ENCODE measurements at places on chromosomes 4 and X. TPM values are rescaled to one million over a fixed set of nuclear protein-coding genes. Genes with fewer than 3 reads are reported as not detected.

Gene USP53
- 37.5 TPM for total RNA-seq

Gene RIBC1
- total RNA-seq, result 0.72 TPM

Gene PNMA6A
- 0.17 TPM for total RNA-seq

Gene HPGD
- total RNA-seq, result 159 TPM

Gene PDGFC
- total RNA-seq, result 8.3 TPM

Gene PGAM4
- not detected for total RNA-seq

Gene MAOB
- 4.4 TPM for total RNA-seq

- no peaks in the 10 kb centered on the region for H3K27me3 ChIP-seq
- H3K36me3 ChIP-seq, result no peaks in the 10 kb centered on the region
- no peaks in the 10 kb centered on the region for H3K4me1 ChIP-seq
- H3K27ac ChIP-seq, result no peak overlapping the region
- DNase-seq, result no peak
- H3K4me3 ChIP-seq, result no peak overlapping the region
These were observed 67.0 kb downstream of the AASDH start for GRCh38 chr4:56320293-56320692.

- H3K4me1 ChIP-seq, result no peaks in the 10 kb centered on the region
- H3K27ac ChIP-seq, result no peak overlapping the region
- H3K36me3 ChIP-seq, result no peaks in the 10 kb centered on the region
- H3K4me3 ChIP-seq, result no peak overlapping the region
- peak; percentile 24 for DNase-seq
- H3K27me3 ChIP-seq, result no peaks in the 10 kb centered on the region
These were observed 11.8 kb downstream of the RASL11B start for GRCh38 chr4:52873861-52874343.

DNA sequence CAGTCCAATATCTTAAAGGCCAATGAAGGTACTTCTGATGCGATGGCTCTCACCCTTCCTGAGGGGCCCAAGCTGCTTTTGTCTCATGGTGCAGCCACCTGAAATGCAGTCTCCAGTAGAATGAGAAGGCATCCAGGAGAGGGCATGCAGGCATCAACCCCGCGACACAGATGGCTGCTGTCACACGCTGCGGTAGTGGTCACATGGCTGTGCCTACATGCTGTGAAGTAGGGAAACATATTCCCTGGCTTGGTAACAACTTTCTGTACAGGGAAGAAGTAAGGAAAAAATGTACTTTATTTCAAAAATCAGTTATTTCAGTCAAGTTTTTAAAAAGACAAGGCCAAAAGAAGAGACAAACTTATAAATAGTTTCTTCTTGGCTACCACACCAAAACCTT is 139.9 kb downstream of the TRIML1 start:
- no peaks in the 10 kb centered on the region for H3K36me3 ChIP-seq
- DNase-seq, result no peak
- H3K4me3 ChIP-seq, result no peak overlapping the region
- H3K27me3 ChIP-seq, result peaks cover 5% of the 10 kb centered on the region

DNA sequence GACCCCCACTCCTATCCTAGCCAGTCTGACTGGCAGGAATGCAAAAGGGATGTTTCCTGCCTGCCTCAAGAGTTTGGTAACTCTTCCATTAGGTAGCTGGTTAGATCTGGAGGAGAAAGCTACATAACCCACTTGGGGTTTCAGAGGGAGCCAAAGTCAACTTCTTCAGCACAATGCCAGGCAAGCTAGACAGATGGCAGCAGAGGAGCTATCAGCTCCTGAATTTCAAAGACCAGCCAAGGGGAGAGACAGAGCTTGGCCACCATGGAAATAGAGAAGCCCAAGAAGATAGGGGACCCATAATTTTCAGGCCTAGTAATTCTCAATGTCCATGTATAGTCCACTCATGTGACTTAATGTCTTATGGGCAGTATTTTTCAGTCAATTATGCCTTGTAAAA is 56.4 kb downstream of the PGRMC1 start:
- DNase-seq, result no peak
- H3K4me3 ChIP-seq, result no peak overlapping the region
- H3K27ac ChIP-seq, result no peak overlapping the region
- no peaks in the 10 kb centered on the region for H3K36me3 ChIP-seq
- no peaks in the 10 kb centered on the region for H3K4me1 ChIP-seq

DNA sequence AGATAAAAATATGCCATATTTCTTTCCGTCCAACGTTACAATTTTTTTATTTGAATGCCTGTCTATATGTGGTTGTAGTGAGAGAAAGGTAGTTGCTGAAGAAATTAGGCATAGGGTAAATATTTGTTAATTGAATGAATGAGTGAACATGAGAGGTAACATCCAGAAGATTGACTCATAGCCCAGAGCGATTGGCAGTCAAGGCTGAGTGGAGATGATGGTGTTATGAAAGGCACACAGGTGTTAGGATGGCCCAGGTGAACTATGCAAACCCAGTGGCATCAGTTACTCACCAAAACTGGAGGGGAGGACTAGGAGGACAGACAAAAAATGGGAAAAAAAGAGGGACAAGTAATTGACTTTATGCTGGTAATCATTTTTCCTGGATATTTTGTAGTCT is 31.7 kb upstream of the SPRY1 start:
- H3K4me1 ChIP-seq, result no peaks in the 10 kb centered on the region
- no peak for DNase-seq

DNA sequence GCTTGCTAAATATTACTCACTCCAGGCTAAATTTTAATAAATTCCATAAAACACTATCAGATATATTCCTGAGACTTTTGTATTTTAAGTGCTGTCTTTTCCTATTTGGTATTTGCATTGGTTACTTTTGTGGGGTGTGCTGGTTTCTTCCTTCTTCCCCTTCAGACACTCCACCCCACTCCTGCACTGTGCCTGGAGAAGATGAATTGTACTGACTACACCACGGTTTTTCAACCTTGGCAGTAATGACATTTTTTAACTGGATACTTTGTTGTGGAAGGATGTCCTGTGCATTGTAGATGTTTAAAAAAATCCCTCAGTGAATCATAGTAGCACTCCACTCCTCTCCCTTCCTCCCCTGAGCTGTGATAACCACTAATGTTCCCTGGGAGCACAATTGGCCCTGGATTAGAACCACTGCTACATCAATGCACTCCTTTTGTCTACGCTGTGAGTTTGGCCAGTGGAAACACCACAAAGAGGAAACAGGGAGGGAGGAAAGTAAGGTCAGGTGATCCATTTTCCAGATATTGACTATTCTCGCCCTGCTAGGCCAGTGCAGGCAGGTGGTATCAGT is 36.3 kb downstream of the SNCA start:
- no peaks in the 10 kb centered on the region for H3K4me1 ChIP-seq
- no peaks in the 10 kb centered on the region for H3K27me3 ChIP-seq
- no peak overlapping the region for H3K27ac ChIP-seq
- H3K36me3 ChIP-seq, result no peaks in the 10 kb centered on the region

GRCh38 chr4:165767671-165768070 is 105.4 kb upstream of the TLL1 start:
- DNase-seq, result no peak
- H3K27ac ChIP-seq, result no peak overlapping the region
- H3K4me1 ChIP-seq, result no peaks in the 10 kb centered on the region

GRCh38 chr4:181004056-181004455 is 1239.1 kb upstream of the TENM3 start:
- H3K4me3 ChIP-seq, result no peak overlapping the region
- H3K27me3 ChIP-seq, result no peaks in the 10 kb centered on the region
- H3K4me1 ChIP-seq, result no peaks in the 10 kb centered on the region
- DNase-seq, result no peak
- H3K36me3 ChIP-seq, result no peaks in the 10 kb centered on the region

DNA sequence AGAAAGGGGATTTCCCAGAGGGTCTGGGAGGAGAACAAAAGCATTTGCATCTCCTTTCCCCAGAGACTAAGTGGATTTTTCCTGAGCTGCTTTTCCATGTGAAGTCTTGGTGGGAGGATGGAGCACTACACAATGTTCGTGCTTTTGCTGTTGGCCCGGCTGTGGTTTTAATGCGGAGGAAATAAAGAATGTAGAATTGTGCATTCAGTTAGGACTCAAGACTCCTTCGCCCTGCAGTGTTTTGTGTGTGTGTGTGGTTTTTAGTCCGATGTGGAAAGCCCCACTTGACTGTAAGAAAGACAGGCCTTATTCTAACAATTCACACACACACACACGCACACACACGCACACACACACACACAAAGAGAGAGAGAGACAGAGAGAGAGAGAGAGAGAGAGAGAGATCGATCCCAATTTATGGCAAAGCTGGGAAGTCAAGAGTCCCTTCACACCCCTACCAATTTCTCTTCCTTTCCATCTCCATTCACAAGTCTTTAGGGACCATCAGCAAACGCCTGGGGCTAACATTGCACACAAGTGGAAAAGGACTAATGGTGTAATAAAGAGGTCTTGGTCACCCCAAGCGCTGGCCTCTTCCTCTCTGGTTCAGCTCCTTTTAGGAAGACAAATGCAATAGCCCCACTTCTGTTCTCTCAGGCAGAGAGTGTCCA is 44.2 kb downstream of the CLDN34 start:
- H3K4me3 ChIP-seq, result no peak overlapping the region
- no peaks in the 10 kb centered on the region for H3K36me3 ChIP-seq
- no peak overlapping the region for H3K27ac ChIP-seq
- DNase-seq, result no peak

DNA sequence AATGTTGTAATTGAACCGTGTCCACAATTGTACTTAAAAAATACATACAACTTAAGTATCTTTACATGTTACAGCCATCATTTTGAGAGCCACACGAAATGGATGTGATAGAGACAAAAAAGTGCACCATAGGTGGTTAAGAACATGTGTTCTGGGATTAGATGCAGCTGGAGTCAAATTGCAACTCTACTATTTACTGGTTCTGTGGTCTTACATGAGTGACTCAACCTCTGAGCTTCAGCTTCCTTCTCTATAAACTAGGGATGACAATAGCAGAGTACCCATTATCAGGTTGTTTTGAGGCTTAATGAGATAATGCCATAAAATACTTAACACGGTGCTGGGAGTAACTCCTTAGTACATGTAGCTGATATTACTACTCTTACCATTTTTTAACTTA is 130.4 kb downstream of the IDS start:
- DNase-seq, result no peak
- no peak overlapping the region for H3K27ac ChIP-seq
- no peaks in the 10 kb centered on the region for H3K36me3 ChIP-seq
- no peaks in the 10 kb centered on the region for H3K27me3 ChIP-seq

DNA sequence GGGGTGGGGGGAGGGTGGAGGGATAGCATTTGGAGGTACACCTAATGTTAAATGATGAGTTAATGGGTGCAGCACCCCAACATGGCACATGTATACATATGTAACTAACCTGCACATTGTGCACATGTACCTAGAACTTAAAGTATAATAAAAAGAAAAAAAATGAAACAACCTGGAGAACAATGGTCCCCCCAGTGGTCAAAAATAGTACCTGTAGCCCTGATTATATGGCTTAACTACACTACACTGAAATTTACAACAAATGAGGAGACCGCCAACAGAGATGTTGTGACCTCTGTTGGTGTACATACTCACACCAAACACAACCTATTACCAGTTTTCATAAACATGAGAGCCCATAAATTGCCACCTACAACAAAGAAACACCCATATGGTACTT is 7.3 kb upstream of the MAGEE1 start:
- H3K4me3 ChIP-seq, result no peak overlapping the region
- no peak overlapping the region for H3K27ac ChIP-seq
- DNase-seq, result no peak
- no peaks in the 10 kb centered on the region for H3K27me3 ChIP-seq

Measured in colonic mucosa (tissue), 4 donors.